ENCODE measurements at places on chromosomes 4 and X. TPM values are rescaled to one million over a fixed set of nuclear protein-coding genes. Genes with fewer than 3 reads are reported as not detected.

The PPEF2 gene
- total RNA-seq: not detected

The RNF128 gene
- total RNA-seq: 0.18 TPM

The TASL gene
- total RNA-seq: not detected

The GAGE12F gene
- total RNA-seq: not detected

The ZDHHC15 gene
- 2.9 TPM for total RNA-seq

The CLIC2 gene
- not detected for total RNA-seq

The CYTL1 gene
- total RNA-seq: 0.57 TPM

The SPANXD gene
- not detected for total RNA-seq

DNA sequence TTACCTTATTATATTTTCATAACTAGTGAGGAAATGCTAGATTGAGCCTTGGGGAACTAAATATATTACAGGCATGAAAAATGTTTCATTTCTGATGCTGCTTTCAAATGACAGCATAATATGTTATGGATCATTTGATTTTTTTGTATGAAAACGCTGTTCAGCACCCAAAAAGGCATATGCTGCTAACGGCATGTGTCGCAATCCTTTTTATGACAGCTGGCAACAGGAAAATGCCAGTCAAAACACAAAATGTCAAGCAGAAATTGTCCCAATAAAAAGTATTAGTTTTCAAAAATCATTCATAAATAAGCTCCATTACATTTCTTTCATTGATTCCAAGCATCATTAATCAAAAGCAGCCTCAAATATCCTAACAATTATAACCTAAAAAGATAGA, 1244.5 kb downstream of the PCDH7 start:
- no peaks in the 10 kb centered on the region for H3K36me3 ChIP-seq
- no peak for DNase-seq
- no peak overlapping the region for H3K27ac ChIP-seq
- no peak overlapping the region for H3K4me3 ChIP-seq

GRCh38 chr4:100721490-100721889, 203.7 kb upstream of the EMCN start:
- H3K36me3 ChIP-seq: no peaks in the 10 kb centered on the region
- no peak for DNase-seq
- H3K27ac ChIP-seq: no peak overlapping the region
- no peak overlapping the region for H3K4me3 ChIP-seq
- H3K4me1 ChIP-seq: no peaks in the 10 kb centered on the region

- H3K27me3 ChIP-seq: no peaks in the 10 kb centered on the region
- H3K36me3 ChIP-seq: no peaks in the 10 kb centered on the region
- no peak for DNase-seq
- H3K4me3 ChIP-seq: no peak overlapping the region
- H3K27ac ChIP-seq: no peak overlapping the region
- H3K4me1 ChIP-seq: no peaks in the 10 kb centered on the region
These were observed 467.4 kb downstream of the BCOR start for GRCh38 chrX:39630344-39630743.

- no peak overlapping the region for H3K4me3 ChIP-seq
- H3K4me1 ChIP-seq: peaks cover 5% of the 10 kb centered on the region
- H3K27ac ChIP-seq: no peak overlapping the region
- H3K36me3 ChIP-seq: no peaks in the 10 kb centered on the region
- H3K27me3 ChIP-seq: no peaks in the 10 kb centered on the region
These were observed 72.0 kb upstream of the PJA1 start for GRCh38 chrX:69237236-69237635.

DNA sequence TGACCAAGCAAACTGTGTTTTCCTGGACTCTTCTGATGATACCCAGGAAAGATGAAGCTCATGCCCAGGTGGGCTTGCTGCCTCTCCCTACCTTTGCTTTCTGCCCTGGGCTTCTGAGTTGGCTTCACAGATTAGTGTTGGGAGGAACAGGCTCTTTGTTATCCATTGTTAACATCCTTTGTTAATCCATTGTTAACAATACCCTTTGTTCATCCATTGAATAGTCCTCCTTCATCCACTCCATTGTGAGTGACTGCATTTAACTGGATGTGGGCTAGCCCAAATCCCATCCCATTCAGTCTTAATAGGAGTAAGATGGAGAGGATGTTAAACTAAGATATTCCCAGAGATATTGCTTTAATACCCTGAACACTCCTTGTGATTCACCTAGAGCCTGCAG, 199.0 kb upstream of the LNX1 start:
- no peak overlapping the region for H3K4me3 ChIP-seq
- H3K27ac ChIP-seq: no peak overlapping the region
- H3K4me1 ChIP-seq: no peaks in the 10 kb centered on the region
- no peaks in the 10 kb centered on the region for H3K36me3 ChIP-seq
- no peaks in the 10 kb centered on the region for H3K27me3 ChIP-seq

DNA sequence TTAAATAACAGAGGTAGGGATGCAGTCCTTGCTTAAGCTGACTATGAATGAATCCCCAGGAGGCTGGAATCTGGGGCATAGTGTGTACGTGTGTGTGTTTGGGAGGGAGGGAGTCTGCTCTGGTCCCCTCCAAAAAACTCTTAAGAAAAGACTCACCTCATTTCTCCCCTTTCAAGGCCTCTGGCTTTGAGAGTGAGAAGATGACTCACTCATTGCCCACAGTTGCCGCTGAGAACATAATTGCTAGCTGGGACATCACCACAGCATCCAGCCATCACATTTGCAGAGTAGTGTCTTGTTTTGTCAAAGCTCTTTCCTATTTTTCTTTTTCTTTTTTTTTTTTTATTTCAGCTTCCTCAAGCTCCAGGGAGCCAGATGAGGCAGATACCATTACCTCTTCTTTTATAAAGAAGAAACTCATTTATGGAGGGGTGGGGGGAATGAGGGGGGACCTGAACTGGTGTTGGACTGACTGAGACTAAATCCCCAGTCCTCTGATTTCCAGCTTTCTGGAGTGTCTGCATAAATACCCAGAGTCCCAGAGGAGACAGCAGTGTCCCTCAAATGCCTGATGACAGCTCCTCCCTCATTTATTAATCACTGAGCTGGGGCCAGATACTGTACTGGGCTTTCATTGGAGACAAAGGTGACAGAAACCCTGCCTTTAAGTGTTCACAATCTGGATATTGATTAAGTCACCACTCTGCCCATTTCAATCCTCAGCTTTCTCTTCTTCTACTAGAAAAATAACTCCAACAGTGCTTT, 61.9 kb upstream of the LAS1L start:
- H3K36me3 ChIP-seq: no peaks in the 10 kb centered on the region
- H3K4me3 ChIP-seq: no peak overlapping the region
- peak; percentile 41 for DNase-seq
- H3K27me3 ChIP-seq: no peaks in the 10 kb centered on the region
- H3K4me1 ChIP-seq: no peaks in the 10 kb centered on the region

DNA sequence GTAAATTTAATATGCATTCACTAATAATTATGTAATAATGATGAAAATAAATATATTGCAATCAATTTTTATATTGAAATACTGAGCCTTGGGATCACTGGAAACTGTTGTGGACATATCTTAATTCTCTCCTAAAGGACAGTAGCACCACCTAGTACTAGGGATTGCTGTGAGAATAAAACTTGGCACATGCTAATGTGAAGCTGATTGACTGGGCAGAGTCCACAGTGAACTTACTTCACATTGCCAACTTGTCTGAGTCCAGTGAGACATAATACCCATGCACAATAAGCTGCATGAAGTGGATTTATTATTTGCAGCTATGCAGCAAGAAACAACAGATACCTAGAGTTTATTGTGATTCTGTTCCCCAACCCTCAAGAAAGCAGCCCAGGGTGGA, 131.1 kb downstream of the GABRG1 start:
- no peaks in the 10 kb centered on the region for H3K36me3 ChIP-seq
- no peak overlapping the region for H3K27ac ChIP-seq
- H3K27me3 ChIP-seq: no peaks in the 10 kb centered on the region
- peaks cover 6% of the 10 kb centered on the region for H3K4me1 ChIP-seq
- no peak for DNase-seq

GRCh38 chrX:11543249-11543648, 122.5 kb downstream of the ARHGAP6 start:
- DNase-seq: no peak
- no peaks in the 10 kb centered on the region for H3K36me3 ChIP-seq
- no peaks in the 10 kb centered on the region for H3K4me1 ChIP-seq

- no peak overlapping the region for H3K4me3 ChIP-seq
- H3K27ac ChIP-seq: no peak overlapping the region
These were observed 263.3 kb upstream of the CLNK start for GRCh38 chr4:10947898-10948297.

GRCh38 chr4:73224886-73225285, 33.7 kb downstream of the ANKRD17 start:
- no peaks in the 10 kb centered on the region for H3K36me3 ChIP-seq
- no peaks in the 10 kb centered on the region for H3K27me3 ChIP-seq
- peaks cover 24% of the 10 kb centered on the region for H3K4me1 ChIP-seq
